Astrocyte (in vitro differentiated cells and primary cell): ENCODE measurements at places on chromosomes 1 and 21.

DNA sequence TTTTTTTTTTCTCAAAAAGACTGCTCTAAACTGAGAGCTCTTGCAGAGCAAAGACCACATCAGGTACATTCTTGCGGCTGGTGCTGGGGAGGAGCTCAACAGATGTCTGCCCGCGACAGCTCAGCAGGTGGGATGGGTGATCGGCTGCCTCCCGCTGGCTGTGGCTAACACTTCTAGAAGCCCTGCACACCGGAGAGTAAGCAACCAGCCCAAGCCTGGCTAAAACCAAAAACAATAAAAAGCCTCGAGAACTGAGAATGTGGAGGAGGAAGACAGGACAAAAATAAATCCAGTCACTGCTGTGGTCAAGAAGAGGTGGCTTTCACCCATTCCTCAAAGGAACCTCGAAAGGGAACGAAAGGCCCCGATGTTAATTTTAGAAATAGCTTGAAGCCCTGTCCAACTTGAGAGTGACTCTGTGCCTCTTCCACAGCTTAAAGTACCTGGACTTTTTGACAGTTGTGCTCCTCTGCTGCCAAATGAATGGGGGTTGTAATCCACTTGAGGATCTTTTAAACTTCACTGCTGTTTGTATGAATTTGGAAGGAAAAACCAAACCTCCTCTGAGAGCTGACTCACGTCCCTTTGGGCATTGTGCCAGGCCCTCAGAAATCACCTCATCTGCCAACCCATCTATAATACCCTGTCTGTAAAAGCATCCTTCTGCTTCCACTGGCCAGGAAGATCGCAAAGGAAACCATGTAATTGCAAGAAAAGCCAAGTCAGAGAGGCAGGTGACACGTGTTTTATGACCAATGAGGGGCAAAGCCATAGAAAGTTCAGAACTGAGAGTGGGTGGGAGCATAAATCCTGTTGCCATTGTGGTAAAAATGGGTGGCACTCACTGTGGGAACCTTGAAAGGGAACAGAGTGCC lies 78.6 kb downstream of the KCNN3 start:
- peak; percentile 38 for DNase-seq

DNA sequence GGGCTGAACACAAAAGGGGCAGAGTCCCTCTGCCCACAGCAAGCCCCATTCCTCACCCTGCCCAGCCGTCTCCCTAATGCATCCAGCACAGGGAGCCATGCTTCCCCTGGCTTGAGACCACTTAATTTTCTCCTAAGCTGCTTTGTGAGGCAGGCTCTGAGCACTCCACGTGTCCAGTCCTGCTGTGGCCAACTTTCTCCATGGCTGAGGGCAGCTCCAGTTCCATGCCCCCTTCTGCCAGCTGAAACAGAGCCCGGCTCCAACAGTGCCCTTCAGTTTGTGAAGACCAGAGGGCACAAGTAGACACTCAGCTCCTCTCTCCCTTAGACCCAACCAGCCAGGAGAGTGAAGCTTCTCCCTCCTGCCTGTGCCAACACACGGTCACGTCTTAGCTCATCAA lies 33.8 kb downstream of the PLEKHA6 start:
- DNase-seq: no peak

DNA sequence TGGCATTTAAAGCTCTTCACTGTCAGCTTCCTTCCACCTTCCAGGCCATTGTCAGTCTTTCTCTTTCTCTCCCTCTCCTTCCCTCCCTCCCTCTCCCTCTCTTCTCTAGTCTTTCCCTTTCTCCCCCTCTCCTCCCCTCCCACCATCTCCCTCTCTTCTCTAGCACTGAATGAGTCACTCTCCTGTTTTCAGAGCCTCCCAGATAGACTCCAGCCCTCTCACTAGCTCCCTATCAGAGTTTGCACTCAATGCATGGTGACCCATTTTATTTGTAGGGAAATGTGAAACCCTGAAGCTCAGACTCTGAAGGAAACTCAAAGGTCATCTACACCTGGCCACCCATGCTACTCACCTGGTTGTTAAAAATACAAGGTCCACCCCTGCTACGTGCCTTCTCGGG lies 4.4 kb upstream of the MATN1 start:
- peak; percentile 53 for DNase-seq

DNA sequence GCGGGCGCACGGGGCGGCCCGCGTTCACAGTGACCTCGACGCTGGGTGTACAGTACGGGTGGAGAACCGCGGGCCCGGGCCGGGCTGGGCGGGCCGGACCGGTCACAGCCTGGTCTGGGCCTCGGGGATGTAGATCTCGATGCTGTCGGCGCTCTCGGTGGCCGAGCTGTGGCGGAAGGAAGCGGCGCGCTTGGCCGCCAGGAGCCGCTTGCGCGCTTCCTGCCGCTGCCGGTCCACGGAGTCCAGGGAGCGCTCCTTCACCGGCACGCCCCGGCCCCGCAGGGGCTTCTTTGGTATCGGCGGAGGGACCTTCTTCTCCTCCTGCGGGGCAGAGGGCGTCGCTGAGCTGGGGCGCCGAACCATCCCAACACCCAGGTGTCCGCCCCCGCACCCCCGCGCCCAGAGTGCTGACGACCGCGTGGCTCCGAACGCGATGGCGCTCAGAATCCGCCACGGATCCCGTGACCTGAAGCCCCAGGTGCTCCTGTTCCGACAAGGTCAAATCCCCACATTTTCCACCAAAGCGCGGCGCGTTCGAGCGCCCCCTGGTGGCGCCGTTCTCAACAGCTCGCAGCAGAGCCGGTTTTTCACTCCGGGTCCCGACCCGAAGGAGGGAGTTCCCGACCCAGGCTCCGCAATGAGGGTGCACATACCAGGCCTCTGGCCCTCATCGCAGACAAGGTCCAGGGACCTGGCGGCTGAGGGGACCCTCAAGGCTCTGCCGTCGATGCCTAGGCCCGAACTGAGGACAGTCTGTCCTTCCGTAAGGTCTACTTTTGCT lies 6.6 kb upstream of the SMIM12 start:
- peak; percentile 16 for DNase-seq

GRCh38 chr1:203131548-203132200 lies 4.1 kb downstream of the ADORA1 start:
- DNase-seq: no peak

DNA sequence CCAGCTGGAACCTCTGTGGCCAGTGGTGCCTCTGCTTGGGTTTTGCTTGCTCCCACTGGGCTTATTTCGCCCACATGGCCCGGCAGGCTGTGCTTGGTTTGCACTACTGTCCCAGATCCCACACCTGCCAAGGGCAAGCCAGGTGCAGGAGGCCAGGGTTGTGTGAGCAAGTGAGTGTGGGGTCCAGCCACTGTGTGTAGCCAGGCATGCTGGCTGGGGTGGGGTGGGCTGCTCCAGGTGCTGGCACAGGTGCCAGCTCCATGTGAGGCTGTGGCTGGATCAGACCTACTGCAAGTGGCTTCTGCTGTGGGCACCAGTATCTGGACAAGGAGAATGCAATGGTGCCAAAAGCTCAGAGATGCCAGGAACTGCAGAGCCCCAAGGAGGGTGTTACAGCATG lies 28.5 kb downstream of the RYR2 start:
- no peak for DNase-seq

DNA sequence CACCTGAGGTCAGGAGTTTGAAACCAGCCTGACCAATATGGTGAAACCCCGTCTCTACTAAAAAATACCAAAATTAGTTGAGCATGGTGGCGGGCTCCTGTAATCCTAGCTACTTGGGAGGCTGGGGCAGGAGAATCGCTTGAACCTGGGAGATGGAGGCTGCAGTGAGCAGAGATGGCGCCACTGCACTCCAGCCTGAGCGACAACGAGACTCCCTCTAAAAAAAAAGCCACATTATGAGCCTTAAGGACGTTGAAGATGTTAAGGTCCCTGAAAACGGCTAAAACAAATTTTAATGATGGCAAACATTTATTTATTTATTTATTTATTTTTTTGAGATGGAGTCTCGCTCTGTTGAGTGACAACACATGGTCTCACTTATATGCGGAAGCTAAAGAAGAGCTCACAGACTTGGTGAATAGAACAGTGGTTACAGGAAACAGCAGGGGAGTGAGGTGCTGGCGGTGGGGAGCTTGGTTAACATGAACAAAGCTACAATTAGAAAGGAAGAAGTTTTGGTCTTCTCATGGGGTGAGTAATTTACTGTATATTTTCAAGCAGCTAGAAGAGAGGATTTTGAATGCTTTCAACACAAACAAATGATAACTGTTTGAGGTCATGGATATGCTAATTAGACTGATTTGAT lies 47.1 kb downstream of the TCP10L start:
- no peak for DNase-seq

DNA sequence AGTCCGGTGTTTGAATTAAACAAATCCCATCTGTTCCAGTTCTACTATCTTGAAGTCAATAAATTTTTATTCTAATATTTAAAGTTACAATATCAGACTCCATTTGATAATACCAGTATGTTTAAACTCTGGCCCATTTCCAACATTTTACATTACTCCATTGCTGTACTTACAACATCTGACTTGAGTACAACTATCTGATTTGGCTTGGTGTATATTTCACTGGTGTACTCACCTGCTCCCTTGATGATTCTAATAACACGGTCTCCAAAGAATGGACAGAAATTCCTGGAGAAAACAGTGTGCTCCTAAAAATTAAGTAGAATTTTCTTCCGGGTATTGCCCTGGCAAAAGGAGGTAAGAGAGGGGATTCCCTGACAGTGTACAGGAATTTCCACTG lies 680.5 kb upstream of the ADAMTS5 start:
- no peak for DNase-seq

DNA sequence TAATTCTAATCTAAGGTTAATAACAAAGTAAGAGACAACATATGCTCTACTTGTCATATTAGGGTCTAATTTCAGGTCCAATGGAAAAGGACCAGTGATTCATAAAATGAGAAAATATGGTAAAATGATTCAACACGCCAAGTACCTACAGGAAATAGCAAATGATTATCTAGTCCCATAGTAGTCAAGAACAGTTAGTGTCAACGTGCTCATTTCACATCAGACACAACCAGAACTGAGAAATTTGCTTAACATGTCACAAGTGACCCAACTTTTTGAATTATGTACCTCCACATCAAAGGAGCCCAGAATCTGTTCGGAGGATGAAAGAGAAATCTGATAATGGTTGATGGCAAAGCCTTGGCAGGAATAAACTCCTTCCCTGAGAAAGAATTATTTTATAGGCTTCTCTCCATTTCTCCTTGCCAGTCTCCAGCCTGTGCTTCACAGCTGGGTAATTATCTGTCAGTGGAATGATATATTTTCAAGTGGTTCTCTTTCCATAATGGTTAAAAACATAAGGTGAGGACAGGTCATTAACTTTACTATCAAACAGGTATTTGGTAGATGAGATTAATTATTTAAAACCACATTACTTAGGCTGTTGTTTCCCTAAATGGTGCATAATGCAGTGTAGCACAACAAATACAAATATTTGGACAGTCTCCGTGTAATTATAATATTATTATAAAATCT lies 83.2 kb downstream of the APP start:
- DNase-seq: no peak

DNA sequence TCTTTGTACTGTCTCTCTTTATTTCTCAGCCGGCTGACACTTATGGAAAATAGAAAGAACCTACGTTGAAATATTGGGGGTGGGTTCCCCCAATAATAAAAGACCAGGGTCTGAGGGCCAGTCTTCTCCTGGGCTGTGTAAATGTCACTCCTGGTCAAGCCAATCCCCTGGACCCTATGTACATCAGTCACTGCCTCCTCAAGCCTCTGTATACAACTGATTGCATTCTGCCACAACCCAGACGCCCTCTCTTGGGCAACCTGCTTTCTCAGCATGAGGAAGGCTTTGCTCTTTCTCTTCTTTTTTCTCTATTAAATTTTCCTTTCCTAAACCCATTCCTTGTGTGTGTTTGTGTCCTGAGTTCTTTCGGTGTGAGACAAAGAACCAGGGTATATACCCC lies 84.1 kb upstream of the SERBP1 start:
- DNase-seq: no peak

DNA sequence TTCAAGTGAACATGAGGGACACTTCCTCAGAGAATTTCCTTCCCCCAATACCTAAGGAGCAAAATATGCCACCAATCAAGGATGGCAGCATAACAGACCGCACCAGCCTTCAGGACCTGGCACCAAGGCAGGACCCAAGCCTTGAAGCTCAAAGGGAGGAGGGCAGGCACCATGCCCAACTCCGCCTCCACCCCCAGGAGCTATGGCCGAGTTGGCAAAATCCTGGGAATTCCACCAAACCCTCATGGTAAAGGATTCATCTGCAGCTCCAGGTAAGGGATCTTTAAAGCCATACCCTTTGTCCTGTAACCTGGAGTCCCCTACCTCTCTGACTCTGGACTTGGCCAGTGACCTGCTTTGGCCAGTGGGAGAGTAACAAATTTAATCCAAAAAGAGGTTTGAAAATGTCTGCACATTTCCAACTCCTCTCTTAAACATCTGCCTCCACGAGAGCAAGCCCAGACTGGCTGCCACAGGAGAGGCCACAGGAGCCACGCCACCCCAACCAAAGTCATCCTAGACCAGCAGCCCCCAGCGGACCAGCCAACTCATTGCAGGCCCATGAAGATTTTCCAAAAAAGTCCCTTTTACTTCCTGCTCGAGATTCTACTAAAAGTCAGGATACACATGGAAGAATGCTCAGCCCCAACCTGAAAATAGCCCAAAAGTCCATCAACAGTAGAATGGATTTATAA lies 41.9 kb downstream of the NPHP4 start:
- no peak for DNase-seq

GRCh38 chr1:23291706-23292105 lies 52.4 kb downstream of the HNRNPR start:
- no peak for DNase-seq

- peak; percentile 98 for DNase-seq
Measured at GRCh38 chr1:25695771-25696311, 79.2 kb downstream of the MAN1C1 start.

GRCh38 chr1:1687846-1688245 lies 4.7 kb downstream of the SLC35E2B start:
- DNase-seq: no peak

DNA sequence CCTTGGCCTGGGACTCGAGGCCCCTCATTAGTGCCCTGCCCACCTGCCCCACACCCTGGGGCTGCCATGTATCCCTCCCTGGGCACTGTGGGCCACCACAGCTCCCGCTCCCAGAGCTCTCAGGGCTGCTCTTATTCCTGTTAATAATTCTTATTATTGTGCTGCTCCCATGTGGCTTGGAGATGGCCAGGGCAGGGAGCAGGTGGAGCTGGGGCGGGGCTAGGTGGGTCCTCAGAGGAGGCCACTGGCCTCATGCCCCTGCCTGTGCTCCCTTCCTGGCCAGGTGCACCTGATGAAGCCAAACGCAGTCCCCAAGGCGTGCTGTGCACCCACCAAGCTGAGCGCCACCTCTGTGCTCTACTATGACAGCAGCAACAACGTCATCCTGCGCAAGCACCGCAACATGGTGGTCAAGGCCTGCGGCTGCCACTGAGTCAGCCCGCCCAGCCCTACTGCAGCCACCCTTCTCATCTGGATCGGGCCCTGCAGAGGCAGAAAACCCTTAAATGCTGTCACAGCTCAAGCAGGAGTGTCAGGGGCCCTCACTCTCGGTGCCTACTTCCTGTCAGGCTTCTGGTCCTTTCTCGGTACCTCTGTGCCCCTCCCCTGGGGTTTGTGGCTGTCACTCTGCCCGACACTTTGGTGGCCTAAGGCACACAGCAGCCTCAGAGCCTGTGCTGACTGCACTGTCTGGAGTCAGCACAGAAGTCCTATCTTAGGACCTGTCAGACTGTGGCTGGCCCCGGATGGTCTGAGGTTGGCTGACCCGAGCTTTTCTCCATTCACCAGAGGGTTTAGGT lies 34.1 kb downstream of the BMP8A start:
- DNase-seq: no peak

GRCh38 chr1:110174961-110175360 lies 24.7 kb downstream of the SLC6A17 start:
- DNase-seq: no peak
